WTC11 (cell line): ENCODE measurements at places on chromosomes 5 and 9. TPM values are rescaled to one million over a fixed set of nuclear protein-coding genes. Genes with fewer than 3 reads are reported as not detected.

IL7R gene
- 0.57 to 1.1 TPM (median 0.62 TPM) in 3 replicates for total RNA-seq

SPINK7 gene
- total RNA-seq, result not detected in 3 replicates

PLAC8L1 gene
- total RNA-seq, result 0.30 to 0.77 TPM (median 0.55 TPM) in 3 replicates

- no peaks in the 10 kb centered on the region for H3K36me3 ChIP-seq
- no peak overlapping the region for H3K27ac ChIP-seq
- H3K4me1 ChIP-seq, result no peaks in the 10 kb centered on the region
- no peaks in the 10 kb centered on the region for H3K27me3 ChIP-seq
Measured at GRCh38 chr9:134842321-134842720, 38.3 kb upstream of the FCN2 start.

DNA sequence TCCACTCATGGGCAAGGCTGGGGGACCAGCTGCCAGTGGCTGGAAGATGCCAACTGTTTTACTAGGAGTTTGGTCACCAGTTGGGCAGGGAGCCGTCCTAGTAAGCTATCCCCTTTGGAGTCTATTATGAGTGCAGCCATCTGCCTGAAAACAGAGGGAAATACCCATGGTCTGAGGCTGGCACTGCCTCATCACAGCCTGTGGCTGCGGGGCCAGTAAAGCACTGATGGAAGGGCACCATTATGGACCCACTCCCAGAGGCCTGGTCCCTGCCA lies 187.2 kb upstream of the PANK3 start:
- H3K27me3 ChIP-seq, result peaks cover 3% of the 10 kb centered on the region; the same call in 1 of the 2 replicates
- peaks cover 6% of the 10 kb centered on the region for H3K36me3 ChIP-seq
- no peak for DNase-seq
- H3K4me1 ChIP-seq, result peaks cover 9% of the 10 kb centered on the region

- H3K4me1 ChIP-seq, result peaks cover 33% of the 10 kb centered on the region
- no peaks in the 10 kb centered on the region for H3K36me3 ChIP-seq
- no peak overlapping the region for H3K4me3 ChIP-seq
- no peak for DNase-seq
- H3K27me3 ChIP-seq, result peaks cover 11% of the 10 kb centered on the region
Measured at GRCh38 chr9:37056046-37056920, 22.2 kb upstream of the PAX5 start.

- H3K4me1 ChIP-seq, result peaks cover 9% of the 10 kb centered on the region
- H3K4me3 ChIP-seq, result peak overlapping the region; percentile 38
- H3K27ac ChIP-seq, result 0 out of 2 replicates have a peak overlapping the region, but pooled peaks have one; percentile 63
- no peaks in the 10 kb centered on the region for H3K27me3 ChIP-seq
- H3K36me3 ChIP-seq, result peaks cover 37% of the 10 kb centered on the region
Measured at GRCh38 chr5:146179696-146180095, 2.8 kb downstream of the LARS1 start.

DNA sequence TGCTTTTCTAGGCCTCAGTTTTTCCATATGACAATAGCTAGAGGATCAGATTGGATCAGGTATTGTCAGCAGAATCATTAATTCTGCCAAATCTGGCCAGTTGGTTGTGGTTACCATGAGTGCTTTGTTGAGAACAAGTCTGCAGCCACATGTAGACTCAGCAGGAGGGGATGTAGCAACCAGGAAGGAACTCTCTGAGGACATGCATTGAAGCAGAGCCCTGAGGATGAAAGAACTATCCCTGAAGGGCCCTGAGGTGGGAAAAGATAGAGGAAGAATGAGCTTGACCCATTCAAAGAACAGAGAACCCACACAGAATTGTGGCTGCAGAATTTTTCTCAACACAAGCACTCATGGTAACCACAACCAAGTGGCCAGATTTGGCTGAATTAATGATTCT lies 60.1 kb upstream of the AFAP1L1 start:
- H3K27ac ChIP-seq, result no peak overlapping the region
- H3K36me3 ChIP-seq, result no peaks in the 10 kb centered on the region
- H3K27me3 ChIP-seq, result no peaks in the 10 kb centered on the region; the same call in 1 of the 2 replicates
- no peak overlapping the region for H3K4me3 ChIP-seq
- H3K4me1 ChIP-seq, result no peaks in the 10 kb centered on the region

- peaks cover 12% of the 10 kb centered on the region; the same call in 1 of the 2 replicates for H3K36me3 ChIP-seq
- H3K4me3 ChIP-seq, result no peak overlapping the region
- no peaks in the 10 kb centered on the region for H3K27me3 ChIP-seq
Measured at GRCh38 chr9:93253633-93254032, 69.7 kb downstream of the WNK2 start.
